Right ventricle myocardium superior (tissue), 1 donor: ENCODE measurements at places on chromosomes 6 and 20.

- no peak for DNase-seq
Observed at GRCh38 chr6:127397729-127398630, 54.6 kb upstream of the ECHDC1 start.

- no peak for DNase-seq
Observed at GRCh38 chr20:36866681-36867495, 9.1 kb upstream of the TLDC2 start.

DNA sequence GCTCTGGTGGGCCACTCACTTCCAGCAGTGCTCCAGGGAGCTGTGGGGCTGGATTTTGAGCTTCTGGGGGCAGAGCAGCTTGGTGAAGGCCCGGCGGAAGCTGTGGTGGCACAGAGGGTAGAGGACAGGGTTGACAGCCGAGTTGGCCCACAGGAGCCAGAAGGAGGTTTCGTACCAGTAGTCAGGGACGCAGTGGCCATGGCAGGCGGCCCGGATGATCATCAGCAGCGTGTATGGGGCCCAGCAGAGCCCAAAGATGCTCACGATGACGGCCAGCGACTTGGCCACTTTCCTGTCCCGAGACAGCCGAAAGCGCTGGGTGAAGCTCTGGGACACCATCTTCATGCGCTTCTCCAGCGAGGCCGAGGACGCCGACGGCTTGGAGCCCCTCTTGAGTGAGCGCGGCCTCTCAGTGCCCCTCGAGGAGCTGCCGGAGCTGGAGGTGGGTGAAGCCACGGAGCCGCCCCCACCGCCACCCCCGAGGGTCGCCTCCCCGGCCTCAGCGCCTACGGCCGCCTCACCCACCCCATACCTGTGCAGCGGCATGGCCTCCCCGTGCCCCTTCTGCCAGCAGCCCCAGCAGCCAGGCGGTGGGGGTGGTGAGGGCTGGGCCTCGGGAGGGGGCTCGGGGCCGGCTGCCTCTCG, 4.0 kb downstream of the HRH3 start:
- DNase-seq: no peak

DNA sequence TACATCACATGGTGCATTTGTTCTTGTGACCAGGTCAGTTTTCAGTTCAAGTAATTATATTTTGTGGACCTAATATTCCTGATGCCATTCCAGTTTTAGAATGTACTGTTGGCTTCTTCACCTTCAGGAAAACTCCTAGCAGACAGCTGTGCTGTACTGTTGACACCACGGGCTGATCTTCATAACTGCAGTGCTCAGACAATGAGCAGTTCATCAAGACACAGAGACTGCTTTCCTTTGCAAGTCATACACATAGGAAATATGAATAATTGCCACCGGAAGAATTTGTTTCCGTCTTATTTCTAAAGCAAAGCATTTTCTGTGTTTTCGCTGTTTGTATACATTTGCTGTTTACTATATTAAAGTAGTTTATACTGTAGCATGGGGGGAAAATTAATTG, 89.8 kb downstream of the C6orf118 start:
- DNase-seq: no peak

- DNase-seq: peak; percentile 50
Observed at GRCh38 chr6:41527721-41528408, 18.3 kb upstream of the FOXP4 start.

DNA sequence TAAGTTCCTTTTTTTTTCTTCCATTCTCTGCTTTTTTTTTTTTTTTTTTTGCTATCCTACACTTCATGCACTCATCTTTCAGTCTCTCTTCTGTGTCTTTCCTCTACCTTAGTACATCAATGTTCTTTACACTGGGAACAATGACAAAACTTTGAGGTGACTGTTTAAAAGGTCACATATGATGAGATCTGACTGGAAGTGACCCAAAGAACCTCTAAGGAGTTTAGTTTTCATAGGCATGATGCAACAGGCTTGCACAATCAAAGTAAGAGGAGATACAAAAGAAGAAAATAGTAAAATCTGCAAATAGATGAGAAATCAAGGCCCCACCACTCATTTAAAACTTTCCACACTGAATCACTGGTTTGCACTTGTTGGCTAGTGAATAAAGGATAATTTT, 840.8 kb downstream of the TBC1D32 start:
- no peak for DNase-seq

DNA sequence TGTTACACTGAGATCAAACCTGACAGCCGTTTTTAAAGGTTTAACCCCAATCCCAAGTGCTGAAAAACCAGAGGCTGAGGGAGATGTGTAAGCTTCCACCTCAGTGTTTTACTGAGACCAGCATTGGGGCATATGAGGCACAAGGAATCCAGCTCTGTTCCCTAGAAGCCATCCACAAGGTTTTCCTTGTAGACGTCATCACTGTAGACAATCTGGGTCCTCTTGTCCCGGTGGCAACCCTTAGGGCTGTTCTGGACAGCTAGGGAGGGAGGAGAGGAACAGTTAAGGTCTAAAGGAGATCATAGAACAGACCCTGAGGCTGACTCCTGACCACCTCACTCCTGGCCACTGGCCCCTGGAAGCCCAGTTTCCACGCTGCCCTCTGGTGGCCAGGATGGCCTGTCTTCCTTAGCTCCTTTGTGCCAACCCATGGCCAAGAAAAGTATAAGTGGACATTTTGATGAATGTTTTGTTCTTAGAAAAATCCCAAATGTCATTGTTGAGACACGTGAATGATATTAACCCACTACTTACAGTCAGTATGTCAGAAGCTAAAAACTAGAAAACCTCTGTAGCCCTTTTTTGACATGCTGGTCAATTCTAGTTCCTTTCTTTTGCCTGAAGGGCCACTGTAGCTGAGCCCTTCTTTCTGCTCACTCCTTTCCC, 6.4 kb downstream of the CFB start:
- peak; percentile 82 for DNase-seq

DNA sequence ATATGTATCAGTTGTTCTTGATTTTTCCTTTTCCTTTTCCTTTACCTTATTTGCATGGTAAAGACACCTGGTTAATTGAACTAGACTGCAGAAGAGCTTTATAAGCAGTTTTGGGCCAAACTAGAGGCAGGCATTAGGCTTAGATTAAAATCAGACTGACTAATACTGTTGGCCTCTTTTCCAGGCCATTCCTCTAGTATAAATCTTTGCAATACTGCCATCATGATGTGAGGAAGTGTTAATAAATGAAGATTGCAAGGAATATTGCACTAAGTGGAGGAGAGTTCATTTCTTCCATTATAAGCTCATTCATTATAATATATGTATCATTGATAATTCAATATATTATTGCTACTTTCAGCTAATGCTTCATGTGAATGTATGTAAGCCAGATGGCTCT, 163.8 kb downstream of the MMUT start:
- DNase-seq: no peak

GRCh38 chr6:11535801-11536230, 1.7 kb upstream of the TMEM170B start:
- DNase-seq: no peak
